ENCODE measurements at places on chromosomes 12 and 14.

- no peak for DNase-seq
Observed at GRCh38 chr12:69688021-69688420, 11.1 kb downstream of the BEST3 start.

GRCh38 chr14:20487396-20487725 is 18.0 kb upstream of the RNASE10 start:
- no peak for DNase-seq

DNA sequence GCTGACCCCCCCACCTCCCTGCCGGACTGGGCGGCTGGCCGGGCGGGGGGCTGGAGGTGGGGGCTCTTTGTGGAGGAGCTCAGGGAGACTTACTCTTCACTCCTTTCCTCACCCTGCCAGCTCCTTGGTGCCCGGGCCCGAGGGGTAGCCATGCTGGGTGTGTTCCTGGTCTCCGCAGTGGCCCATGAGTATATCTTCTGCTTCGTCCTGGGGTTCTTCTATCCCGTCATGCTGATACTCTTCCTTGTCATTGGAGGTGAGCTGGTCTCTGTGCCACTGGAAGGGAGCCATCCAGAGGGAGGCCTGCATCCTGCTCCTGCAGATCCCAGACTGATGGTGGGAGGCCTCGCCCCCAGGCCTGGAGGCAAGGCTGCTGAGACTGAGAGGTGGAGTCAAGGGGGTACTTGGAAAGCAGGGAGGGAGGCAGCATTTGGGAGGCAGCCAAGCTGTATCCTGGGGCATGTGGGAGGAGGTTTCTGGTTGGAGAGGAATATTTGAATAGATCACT is 19.7 kb downstream of the SOAT2 start:
- no peak for DNase-seq

- no peak for DNase-seq
Observed at GRCh38 chr14:95901054-95901453, 24.4 kb downstream of the TUNAR start.

- no peak for DNase-seq
Observed at GRCh38 chr14:104552738-104553125, 26.8 kb upstream of the C14orf180 start.

GRCh38 chr14:103022685-103023044 is 34.7 kb downstream of the CDC42BPB start:
- DNase-seq = no peak

GRCh38 chr12:112930350-112930749 is 7.9 kb upstream of the OAS3 start:
- no peak for DNase-seq

GRCh38 chr12:124110372-124110883 is 137.4 kb downstream of the ZNF664 start:
- DNase-seq = no peak

Data from activated naive CD4-positive, alpha-beta T cell treated with anti-CD3 and anti-CD28 coated beads for 36 hours (primary cell).